Tracheal epithelial cell (primary cell): ENCODE measurements at places on chromosomes 1 and 21. TPM values are rescaled to one million over a fixed set of nuclear protein-coding genes. Genes with fewer than 3 reads are reported as not detected.

Gene MAPKAPK2
- 25.6 and 43.6 TPM in 2 replicates for total RNA-seq

Gene PPIAL4G
- not detected in 2 replicates for total RNA-seq

Gene RHBG
- not detected in 2 replicates for total RNA-seq

Gene PEAR1
- 1.4 and 1.5 TPM in 2 replicates for total RNA-seq

Gene ESRRG
- total RNA-seq = under 0.01 TPM in 1 of 2 replicates, not detected in the other

Gene CORT
- not detected in 2 replicates for total RNA-seq

Gene KCNJ9
- total RNA-seq = under 0.01 and 0.21 TPM in 2 replicates

Gene KCNJ6
- total RNA-seq = not detected in 2 replicates

Gene SLC44A3
- total RNA-seq = 7.0 and 9.2 TPM in 2 replicates

Gene ALPL
- not detected in 2 replicates for total RNA-seq

Gene GPR25
- not detected in 2 replicates for total RNA-seq

Gene HTR1D
- under 0.01 TPM in 1 of 2 replicates, not detected in the other for total RNA-seq

Gene RGS1
- not detected in 2 replicates for total RNA-seq

Gene GJA8
- total RNA-seq = not detected in 2 replicates

Gene AIM2
- total RNA-seq = not detected in 2 replicates

Gene DNTTIP2
- total RNA-seq = 27.7 and 48.2 TPM in 2 replicates

Gene DYRK1A
- total RNA-seq = 39.5 and 46.5 TPM in 2 replicates

Gene MRAP
- not detected in 2 replicates for total RNA-seq

Gene CDKN2C
- 1.2 and 1.3 TPM in 2 replicates for total RNA-seq

Gene CLCA1
- total RNA-seq = 0.21 TPM in 1 of 2 replicates, not detected in the other

Gene CLDN17
- under 0.01 TPM in 1 of 2 replicates, not detected in the other for total RNA-seq

Gene BEND5
- 0.72 TPM in 1 of 2 replicates, not detected in the other for total RNA-seq

Gene RXFP4
- 0.24 TPM in 1 of 2 replicates, not detected in the other for total RNA-seq

Gene PPOX
- total RNA-seq = 7.5 and 15.7 TPM in 2 replicates

Gene PANK4
- total RNA-seq = 29.6 and 41.1 TPM in 2 replicates

Gene FNDC10
- total RNA-seq = 0.64 and 2.4 TPM in 2 replicates

Gene ARHGEF16
- total RNA-seq = 21.0 and 34.1 TPM in 2 replicates

Gene HPDL
- 0.96 and 1.9 TPM in 2 replicates for total RNA-seq

Gene AGBL4
- total RNA-seq = not detected in 2 replicates

Gene TNFRSF18
- 0.64 and 1.9 TPM in 2 replicates for total RNA-seq

Gene DENND2C
- total RNA-seq = 25.1 and 25.6 TPM in 2 replicates

Gene KDF1
- total RNA-seq = 14.2 and 21.1 TPM in 2 replicates

Gene FNDC5
- total RNA-seq = 0.21 TPM in 1 of 2 replicates, not detected in the other

Gene ARTN
- total RNA-seq = 30.6 and 37.7 TPM in 2 replicates

Gene ETNK2
- total RNA-seq = 24.3 and 96.3 TPM in 2 replicates

Gene UCHL5
- total RNA-seq = 26.0 and 28.2 TPM in 2 replicates

Gene PYCR2
- total RNA-seq = 19.8 and 32.4 TPM in 2 replicates

Gene CENPF
- total RNA-seq = 0.85 and 3.9 TPM in 2 replicates

Gene TSTD1
- 104 and 173 TPM in 2 replicates for total RNA-seq

Gene PDZK1IP1
- 2.3 and 73.0 TPM in 2 replicates for total RNA-seq

Gene IRF6
- total RNA-seq = 231 and 613 TPM in 2 replicates
